Stimulated activated CD4-positive, alpha-beta T cell treated with anti-CD3 and anti-CD28 coated beads, Interleukin-1b, Interleukin-23, amount 100 ng/mL, for 1 hour (primary cell): ENCODE measurements at places on chromosomes 16 and 17.

GRCh38 chr17:17352836-17353624 is 49.9 kb downstream of the NT5M start:
- no peak for DNase-seq

DNA sequence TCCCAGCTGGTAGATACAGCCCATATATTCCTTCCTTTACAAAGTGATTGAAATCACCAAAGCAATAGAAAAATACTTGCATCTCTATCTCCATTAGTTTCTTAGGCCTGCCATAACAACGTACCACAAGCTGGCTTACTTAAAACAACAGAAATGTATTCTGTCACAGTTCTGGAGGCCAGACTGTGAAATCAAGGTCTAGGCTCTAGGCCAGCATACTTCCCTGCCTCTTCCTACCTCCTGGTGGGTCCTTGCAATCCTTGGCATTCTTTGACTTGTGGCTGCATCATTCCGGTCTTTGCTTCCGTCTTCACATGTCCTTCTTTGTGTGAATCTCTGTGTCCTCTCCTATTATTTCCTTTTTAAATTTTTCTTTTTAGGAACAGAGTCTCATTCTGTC is 62.5 kb downstream of the ERCC4 start:
- no peak for DNase-seq

GRCh38 chr16:72042157-72042660 is 12.1 kb upstream of the HP start:
- no peak for DNase-seq

- DNase-seq, result no peak
Measured at GRCh38 chr16:50941681-50942080, 199.8 kb downstream of the CYLD start.

- no peak for DNase-seq
Measured at GRCh38 chr17:35791681-35792350, 3.6 kb downstream of the MMP28 start.

DNA sequence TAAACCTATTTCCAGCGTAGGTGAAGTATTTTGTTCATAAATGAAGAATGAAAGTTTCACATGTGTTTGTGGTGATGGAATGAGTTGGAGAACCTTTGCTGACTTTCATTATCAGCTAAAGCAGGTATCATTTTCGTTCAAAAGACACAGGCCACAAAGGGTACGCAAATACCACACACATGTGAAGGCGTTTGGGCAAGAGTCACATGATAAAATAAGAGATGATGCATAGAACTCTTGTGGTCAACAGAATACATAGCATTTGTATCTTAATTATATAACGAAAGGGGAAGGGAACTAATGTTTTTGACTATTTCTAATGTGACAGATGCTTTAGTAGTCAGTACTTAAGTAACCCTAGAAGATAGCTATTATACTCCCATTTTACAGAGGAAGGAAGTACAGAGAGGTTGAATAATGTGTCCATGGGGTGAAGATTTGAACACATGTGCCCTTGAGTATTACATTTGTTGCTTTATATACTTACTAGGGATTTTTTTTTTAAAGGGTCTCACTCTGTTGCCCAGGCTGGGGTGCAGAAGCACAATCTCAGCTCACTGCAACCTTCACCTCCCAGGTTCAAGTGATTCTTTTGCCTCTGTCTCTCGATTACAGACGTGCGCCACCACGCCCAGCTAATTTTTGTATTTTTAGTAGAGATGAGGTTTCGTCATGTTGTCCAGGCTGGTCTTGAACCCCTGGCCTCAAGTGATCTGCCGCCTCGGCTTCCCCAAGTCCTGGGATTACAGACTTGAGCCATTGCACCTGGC is 4.8 kb downstream of the RPA1 start:
- no peak for DNase-seq

DNA sequence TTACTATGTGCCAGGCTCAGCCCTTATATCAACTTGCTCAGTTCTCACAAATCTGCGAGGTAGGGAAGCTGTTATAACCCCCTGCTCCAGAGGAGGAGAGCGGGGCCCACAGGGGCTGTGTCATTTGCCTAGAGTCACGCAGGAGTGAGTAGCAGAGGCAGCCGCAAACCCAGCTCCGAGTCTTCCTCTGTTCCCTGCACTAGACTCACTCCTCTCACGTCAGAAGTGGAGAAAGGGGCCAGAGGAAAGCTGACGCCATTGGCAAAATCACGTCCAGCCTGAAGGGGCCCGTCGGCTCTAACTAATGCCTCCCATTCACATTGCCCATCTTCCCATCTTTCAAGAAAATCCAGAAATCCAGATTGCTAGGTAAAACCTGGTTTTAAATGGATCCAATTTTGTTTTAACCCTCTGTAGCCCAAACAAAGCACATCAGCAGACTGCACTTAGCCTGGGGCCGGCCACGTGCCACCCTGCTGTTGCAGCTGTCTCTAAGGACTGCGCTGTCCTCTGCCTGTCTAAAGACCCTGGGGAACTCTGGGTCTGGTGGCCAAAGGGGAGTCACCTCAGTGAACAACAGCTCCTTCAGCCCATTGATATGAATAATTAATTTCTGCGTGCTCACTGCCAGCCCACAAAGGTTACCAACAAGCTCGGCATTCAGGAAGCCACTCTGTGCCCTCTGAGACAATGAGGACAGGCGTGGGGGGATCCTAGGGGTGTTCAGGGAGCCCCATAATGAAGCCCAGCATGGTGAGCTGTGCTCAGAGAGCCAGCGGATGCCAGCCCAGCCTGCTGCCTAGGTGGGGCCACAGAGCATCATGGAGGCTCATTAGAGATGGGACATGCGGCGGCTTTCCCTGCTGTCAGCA is 36.7 kb upstream of the ABR start:
- DNase-seq, result no peak

DNA sequence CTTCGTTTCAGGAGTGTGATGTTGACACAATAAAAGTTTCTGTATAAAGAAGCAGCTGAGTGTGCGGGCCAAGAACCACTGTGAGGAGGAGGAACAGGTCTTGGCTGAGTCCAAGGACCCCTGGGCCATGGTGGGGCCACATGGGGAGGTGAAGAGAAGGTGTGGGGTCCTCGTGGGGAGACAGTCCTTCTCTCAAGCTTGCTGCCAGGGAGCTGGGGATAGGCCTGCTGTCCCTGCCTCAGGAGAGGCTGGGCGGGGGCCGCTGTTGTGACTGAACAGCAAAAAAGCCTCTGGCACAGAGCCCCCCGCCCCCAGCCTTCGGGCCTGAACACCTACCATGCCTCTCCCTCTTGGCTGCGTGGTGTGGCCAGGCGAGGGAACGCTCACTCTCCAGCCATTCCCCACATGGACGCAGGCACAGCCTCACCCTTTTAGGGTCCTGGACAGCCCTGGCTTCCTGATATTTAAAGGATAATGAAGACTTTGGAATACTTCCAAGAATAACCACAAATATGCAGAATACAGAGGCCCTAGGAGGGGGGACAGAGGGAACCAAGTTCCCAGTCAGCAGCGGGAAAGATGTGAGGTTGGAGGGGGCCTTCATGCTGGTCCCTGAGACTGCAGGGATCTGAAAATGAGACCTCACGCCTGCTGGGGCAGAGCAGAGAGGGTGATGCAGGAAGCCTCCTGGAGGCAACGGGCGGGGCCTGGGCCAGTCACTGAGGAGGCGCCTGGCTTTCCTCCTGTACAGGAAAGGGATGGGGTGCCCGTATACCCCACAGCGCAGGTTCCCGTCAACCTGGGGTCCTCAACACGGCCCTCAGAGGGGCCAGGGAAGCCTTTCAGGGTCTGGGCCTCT is 100.0 kb upstream of the CREBBP start:
- no peak for DNase-seq

GRCh38 chr17:60704170-60704569 is 26.5 kb downstream of the BCAS3 start:
- DNase-seq, result no peak

DNA sequence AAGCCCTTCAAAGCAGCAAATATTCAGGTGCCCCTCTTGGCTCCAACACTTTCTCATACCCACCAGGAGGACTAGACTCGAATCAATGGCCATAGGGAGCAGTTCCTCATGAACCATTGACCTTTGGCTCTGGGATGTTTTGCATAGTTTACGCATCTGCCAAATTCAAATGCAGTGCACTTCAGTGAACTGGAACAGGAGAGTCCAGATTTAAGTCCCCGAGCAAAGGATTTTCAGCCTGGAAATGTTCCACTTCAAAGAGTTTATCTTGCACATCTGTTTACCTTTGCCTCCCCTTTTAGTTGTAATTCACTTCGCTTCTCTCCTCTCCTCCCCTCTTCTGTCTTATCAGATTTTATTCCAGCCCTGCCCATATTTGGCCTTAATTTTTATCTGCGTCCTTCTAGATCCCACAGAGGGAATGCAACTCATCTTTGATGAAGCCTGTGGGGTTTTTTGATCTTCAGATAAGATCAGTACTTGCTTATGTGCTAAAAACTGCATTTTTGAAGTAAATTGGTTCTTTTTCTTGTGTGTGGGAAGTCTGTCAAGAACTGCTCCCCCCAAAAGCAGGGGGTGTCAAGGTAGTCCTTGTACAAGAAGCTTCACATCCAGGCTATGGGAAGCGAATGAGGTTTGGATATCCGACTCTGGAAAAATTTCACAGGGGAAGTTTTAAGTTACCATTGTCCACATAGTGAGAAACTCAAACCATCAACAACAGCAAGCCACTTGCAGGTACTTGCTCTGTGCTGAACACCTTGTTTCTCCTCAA is 281.6 kb downstream of the RBFOX1 start:
- no peak for DNase-seq

DNA sequence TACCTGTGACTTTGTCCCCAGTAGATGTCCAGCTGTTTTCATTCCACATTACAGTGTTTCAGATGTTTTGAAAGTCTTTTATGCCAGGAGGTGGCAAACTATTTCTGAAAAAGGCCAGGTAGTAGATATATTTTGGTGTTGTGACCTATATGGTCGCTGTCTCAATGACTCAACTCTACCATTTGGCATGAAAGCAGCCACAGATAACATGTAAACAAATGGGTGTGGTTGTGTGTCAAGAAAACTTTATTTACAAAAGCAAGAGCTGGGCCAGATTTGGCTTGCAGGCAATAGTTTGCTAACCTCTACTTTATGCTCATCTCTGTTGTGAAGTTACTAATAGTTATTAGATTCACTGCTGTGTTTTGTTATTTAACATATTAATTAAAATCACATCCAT is 728.7 kb upstream of the EEF2KMT start:
- no peak for DNase-seq

- no peak for DNase-seq
Measured at GRCh38 chr16:55642611-55643010, 13.2 kb upstream of the SLC6A2 start.

- DNase-seq, result no peak
Measured at GRCh38 chr17:71625330-71625729, 495.5 kb upstream of the SOX9 start.

- no peak for DNase-seq
Measured at GRCh38 chr17:73304971-73305812, 6.6 kb downstream of the CDC42EP4 start.

DNA sequence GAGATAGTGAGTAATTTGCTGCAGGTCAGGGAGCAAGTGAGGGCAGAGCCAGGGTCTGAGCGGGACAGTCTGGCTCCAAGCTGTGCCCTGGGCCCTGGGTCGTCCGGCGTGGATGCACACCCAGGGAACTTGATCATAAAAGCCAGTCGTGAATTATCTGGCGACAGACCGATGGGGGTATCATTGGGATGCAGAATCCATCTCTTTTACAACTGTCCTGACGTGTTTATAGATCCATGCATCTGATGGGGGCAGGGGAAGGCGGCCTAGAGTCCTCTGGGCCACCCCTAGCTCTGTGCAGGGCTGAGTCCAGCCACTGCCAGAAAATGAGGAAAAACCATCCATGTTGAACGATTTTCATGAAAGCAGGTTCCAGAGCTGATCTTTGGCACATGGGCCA is 332.8 kb downstream of the C16orf95 start:
- no peak for DNase-seq

DNA sequence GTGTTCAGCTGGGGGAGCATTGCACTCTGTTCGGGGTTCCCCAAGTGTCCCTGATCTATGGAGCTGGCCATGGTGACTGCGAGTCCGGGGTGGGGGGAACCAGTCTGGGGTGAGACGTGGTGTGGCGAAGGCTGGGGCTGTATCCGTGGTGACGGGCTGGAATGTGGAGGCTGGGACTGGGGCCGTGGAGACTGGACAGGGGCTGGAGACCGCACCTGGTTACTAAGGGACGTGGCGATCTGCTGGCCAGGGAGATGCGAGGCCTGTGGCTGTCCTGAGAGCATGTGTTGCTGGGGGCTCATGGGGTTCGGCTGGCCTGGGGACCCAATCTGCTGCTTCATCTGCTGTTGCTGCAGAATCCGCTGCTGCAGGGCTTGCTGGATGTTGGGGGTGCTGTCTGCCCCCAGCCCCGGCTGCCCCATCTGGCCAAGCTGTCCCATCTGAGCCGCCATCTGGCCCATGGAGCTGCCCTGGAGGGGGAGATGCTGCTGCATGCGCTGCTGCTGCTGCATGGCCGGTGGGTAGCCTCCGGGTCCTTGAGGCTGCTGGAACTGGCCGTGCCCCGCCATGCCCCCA is 10.6 kb upstream of the TRAP1 start:
- no peak for DNase-seq

DNA sequence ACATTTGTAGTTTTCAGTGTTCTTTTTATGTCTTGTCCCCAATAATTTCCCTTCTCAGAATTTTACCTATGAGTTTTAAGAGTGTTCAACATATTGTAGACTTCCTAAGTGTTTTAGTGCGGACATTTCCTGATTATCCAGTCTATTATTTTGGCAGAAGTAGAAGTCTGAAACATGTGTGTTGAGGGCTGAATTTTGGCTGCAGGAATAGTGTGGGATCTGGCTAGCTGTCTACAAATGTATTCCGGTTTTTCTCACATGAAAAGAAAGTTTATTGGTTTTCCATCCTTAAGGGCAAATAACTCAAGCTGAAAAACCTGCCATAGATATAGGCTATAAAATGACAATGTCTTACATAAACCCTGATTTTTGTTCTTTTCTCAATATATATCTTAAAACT is 33.0 kb upstream of the CA10 start:
- no peak for DNase-seq

- no peak for DNase-seq
Measured at GRCh38 chr16:11360641-11361373, 15.5 kb downstream of the RMI2 start.

- DNase-seq, result no peak
Measured at GRCh38 chr16:17380613-17381012, 90.1 kb downstream of the XYLT1 start.

GRCh38 chr17:48905987-48906515 is 2.2 kb upstream of the UBE2Z start:
- DNase-seq, result no peak

GRCh38 chr17:58591455-58591854 is 77.0 kb upstream of the MTMR4 start:
- DNase-seq, result no peak

DNA sequence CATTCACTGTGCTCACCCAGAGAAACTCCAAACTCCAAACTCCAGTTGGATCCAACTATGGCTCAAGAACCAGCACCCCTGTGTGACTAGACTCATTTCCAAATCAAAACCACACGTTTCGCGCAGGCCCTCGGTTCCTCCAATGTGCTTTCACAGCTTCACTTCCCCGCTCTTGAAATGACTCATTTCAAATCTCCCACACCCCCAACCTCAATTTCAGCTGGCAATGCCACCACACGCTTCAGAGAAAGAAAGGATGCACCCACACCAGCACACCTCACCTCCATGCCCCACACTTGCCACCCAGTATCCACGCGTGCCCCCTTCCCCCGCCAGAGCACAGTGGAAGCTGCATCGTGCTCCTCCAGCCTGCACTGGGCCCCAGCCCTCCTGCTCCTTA is 9.0 kb downstream of the TMEM92 start:
- no peak for DNase-seq

GRCh38 chr17:64056269-64057005 is 36.0 kb upstream of the ICAM2 start:
- DNase-seq, result no peak
